Amygdala (tissue), 56 donors: ENCODE measurements at places on chromosomes 1 and 21.

DNA sequence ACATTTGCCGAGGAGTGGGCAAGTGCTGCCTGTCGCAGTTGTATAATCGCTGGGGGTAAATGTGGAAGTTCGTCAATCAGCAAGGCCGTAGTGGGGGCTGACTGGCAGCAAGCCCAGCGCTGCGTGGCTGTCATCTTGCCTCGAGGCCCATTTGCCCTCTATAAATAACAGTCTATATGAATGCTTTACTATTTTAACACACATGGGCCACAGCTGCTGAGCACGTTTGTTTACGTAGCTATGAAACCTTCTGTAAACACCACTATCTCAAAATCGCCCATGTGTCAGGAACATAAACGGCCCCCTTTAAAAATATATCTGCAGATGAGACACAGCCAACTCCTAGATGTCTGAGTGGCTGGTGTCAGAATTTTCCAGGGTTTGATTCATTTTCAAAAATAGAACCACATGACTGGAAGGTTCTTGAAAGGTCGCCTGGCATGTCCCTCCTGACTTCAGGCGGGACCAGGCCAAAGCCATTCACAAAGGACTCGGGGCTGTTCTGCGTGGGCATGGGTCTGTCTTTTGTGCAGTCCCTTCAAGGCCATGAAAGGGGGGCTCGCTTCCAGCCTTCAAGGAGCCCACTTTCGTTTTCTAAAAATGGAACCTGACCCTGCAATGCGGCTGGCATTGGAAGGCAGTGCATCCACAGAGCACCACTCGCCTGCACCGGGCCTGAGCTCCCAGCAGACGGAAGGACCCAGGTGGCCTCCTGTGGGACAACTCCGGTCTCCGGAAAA lies 205.5 kb downstream of the KCNJ6 start:
- DNase-seq: no peak

DNA sequence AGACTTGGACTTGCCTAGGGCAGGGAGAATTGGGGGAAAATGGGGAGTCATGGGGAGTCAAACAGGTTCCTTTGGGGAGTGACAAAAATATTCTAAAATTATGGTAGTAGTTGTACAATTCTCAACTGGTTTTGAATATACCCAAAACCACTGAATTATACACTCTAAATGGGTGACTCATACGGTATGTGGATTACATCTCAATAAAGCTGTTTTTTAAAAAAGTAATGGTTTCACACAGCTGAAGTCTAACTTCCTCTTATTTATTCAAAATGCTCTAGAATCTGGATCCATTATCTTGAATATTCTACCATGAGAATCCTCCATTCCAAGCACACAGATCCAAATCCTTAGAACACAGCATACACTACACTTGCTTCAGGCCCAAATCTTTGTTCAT lies 11.1 kb downstream of the EIF4G3 start:
- DNase-seq: no peak

DNA sequence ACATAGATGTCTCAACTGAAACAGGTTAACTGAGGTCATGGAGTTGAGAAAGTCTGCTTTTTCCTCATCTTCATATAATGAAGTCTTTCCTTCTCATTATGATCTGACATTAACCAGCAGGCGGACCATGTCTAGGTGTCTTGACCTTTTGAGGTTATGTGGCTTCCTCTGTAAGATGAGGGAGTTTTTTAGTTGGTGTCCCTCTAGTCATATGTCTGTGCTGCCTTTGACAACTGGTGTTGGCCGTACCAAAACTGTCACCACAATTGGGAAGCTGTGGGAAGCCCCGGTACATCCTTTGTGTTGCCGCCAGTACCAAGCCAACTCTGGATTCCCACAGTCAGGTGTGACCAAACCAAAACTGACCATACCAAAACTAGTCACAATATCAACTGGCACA lies 105.1 kb downstream of the PBX1 start:
- no peak for DNase-seq

GRCh38 chr1:212607913-212608391 lies 609 bp upstream of the ATF3 start:
- DNase-seq: no peak

GRCh38 chr21:38937844-38938243 lies 132.1 kb downstream of the ETS2 start:
- DNase-seq: no peak

- DNase-seq: no peak
Measured at GRCh38 chr1:232207073-232207866, 422.7 kb downstream of the SIPA1L2 start.

DNA sequence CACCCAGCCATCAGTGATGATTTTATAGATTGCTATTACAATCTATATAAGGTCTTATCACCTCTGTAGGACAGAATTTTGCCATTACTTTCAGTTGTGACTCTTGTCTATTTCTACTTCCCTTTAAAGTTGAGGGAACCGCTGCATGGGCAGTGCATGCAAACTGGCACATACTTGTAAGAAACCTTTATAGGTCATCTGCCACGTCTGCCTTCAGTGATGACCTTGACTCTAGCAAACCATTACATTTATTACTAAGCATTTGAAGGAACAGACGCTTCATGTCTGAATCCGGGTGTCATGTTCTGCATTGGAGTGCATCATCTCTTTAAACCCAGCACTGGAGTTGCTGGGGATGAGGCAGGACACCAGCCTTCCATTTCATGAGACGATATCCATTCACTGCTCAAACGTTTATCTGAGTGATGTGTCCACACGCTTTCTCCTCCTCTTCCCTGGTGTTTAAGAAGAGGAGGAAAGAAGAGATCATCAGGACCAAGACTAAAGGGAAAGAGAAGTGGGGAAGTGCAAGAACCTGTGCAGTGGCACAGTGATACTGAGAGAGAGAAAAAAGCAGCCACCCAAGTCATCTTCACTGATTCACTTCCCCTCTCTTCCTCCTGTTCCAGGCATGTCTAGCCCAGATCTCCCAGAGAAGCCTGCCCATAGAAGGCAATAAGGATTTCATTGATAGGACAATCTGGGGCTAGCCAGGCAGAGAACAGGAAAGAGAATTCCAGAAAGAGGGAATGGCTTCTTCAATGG lies 14.1 kb downstream of the CCSAP start:
- DNase-seq: no peak

DNA sequence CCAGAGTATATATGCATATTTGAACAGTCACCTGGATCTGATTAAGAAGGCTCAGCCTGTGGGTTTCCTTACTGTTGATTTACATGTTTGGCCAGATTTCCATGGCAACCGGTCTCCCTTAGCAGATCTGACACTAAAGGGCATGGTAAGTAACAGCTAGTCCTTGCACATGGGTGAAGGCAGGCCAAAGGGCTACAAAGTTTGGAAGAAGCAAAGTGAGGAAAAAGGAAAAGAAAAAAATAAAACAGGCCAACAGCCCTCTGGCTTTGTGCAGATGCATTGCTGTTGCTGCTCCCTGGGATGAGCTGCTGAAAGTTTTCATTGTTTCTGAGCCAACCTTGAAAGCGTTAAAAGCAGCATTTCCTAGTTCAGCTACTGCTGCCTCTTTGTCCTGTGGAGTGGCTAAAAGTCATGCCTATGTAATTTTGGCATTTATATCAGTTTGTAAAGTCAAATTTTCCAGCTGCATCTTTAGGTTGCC lies 176.5 kb upstream of the HOOK1 start:
- DNase-seq: no peak

GRCh38 chr1:15952317-15953258 lies 23.3 kb downstream of the ZBTB17 start:
- no peak for DNase-seq

DNA sequence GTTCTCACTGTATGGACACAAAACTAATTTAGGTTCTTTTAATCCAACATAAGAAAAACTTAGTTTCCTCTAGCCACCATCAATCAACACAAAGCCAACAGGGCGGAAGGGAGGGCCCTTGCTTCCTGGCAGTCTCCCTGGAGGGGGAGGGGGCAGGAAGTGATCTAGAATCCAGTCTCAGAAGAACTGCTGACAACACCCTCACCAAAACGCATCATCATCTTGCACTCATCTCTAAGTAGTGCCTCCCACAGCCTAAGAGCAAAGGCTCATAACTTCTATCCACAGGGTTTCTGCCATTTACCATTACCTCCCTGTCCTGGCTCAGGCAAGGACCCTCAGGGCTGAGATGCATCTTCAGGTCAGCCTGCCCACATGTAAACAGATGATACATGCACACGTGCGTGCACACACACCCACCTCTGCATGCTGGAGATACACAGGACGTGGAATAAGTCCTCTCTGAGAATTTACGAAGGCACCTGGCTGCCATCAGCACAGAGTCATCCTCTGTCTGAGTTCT lies 20.5 kb downstream of the HIVEP3 start:
- no peak for DNase-seq

- DNase-seq: no peak
Measured at GRCh38 chr1:182211386-182211785, 149.9 kb upstream of the ZNF648 start.

DNA sequence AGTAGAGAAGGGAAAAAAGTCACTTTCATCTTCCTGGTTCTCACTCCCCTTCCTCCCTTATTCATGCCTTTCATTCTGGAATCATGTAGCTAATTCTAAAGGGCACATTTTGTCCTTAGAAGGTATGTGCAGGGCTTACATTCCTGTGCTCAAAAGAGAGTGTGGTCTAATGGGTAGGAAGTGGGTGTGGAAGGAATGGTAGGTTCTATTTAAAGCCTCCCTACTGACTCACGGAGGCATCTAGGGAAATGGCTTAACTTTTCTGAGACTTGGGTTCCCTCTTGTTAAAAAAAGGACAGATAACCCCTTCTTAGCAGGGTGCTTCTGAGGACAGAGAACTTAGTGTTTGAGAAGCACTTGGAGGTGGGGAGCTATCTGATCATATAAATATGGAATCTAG lies 249.3 kb upstream of the DUSP10 start:
- no peak for DNase-seq

- no peak for DNase-seq
Measured at GRCh38 chr1:38077523-38078147, 31.0 kb upstream of the POU3F1 start.

DNA sequence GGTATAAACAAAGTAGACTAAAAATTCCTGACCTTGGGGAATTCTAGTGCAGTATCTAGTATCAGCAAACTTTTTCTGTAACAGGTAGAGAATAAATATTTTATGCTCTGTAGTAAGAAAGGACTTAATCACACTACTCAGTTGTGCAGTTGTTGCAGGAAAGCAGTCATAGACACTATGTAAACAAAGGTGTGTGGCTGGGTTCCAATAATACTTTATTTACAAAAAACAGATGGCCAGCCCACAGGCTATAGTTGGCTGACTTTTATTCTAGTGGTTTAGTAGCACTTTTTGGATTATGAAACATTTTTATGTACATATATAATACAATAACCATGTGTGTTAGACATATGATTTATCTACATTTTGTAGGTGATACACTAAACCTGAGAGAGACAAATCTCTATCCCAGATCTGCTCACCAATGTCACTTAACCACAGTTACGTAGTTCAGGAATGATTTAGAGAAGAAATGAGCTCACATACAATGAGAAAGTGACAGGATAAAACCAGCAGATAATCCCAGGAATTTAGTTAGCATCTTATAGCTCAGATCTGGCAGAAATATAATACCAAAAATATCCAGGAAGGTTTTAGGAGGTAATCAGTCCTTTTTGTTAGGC lies 56.1 kb downstream of the MIER1 start:
- no peak for DNase-seq

DNA sequence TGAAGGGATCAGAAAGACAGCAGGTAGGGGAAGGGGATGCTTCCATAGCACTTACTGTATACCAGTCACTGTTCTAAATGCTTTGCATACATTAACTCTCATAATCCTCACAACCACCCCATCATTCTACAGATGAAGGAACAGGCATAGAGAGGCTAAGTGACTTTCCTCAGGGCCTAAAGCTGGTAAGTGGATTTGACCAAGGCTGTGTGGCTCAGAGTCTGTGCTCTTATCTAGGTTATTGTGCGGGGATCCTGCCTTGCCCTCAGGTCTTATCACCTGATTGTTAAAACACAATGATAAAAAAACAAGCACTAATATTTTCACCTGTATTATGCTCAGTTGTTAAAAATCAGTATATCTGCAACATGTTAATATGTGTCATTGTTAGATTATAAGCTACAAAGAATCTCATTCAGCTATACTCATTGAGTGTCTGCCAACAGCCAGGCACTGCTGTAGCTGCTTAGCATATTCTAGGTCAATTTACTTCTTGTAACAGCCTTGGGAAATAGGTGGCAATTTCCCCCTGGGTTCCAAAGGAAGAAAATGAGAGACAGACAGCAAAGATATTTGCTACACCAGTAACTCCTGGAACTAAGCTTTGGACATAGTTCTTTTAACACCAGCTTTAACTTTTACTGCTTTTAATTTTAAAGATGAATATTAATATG lies 38.6 kb upstream of the RBM15 start:
- no peak for DNase-seq

DNA sequence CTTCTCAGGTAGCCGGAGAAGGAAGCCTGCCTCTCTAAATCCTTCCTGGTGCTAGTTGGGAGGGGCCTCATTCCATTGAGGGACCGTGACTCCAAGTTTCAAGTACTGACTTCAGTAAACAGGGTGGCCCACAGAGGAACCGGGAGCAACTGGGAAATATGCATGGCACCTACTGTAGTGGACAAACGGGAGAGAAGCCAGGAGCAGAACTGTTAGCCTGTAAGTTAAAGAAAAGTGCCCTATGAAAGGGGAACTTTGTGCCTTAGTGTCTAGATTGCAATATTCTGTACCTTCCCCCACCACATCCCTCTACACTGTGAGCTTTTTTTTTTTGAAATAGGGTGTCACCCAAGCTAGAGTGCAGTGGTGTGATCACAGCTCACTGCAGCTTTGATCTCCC lies 33.2 kb upstream of the KANK4 start:
- no peak for DNase-seq

GRCh38 chr1:161198897-161199431 lies at the start of gene ADAMTS4:
Gene ADAMTS4, minus strand, starts transcription at chr1:161199054. Its CDS starts 427 bp downstream, at chr1:161198627.
- peak; percentile 70 for DNase-seq

DNA sequence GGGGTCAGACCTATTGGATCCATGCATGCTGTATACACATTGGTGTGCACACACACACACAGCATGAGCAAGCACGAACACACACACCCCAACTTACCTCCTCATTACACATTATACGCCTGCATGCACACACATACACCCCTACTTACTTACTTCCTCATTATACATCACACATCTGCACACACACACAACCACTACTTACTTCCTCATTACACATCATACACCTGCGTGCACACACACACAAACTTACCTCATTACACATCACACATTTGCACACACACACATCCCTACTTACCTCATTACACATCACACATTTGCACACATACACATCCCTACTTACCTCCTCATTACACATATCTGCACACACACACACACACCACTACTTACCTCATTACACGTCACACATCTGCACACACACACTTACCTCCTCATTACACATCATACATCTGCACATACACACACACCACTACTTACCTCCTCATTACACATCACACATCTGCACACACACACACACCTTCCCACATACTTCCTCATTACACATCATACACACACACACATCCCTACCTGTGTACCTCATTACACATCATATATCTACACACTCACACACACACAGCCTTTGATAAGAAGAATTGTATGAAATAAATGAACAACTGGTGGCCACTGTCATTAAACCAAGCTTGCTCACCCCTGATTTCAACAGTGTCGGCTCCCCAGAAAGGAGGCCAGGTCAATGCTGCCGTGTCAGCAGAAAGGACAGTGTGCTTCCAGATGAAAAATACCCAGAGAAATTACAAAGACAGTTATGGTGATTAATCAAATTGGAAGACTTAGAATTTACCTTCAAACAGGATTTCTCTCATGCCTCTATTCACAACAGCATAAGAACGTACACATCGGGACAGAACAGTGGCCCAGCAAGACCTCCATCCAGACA lies 117.8 kb downstream of the SETD4 start:
- DNase-seq: no peak
